H9 (cell line): ENCODE measurements at places on chromosomes 11 and 22.
A peak's percentile ranks its signal among the peaks of the same experiment; 100 is the strongest.

- no peak for DNase-seq
Measured at GRCh38 chr11:65474864-65475263, 24.0 kb upstream of the MALAT1 start.

- DNase-seq = no peak
Measured at GRCh38 chr22:44133901-44134571, 46.7 kb upstream of the PARVG start.

- peak; percentile 88 for DNase-seq
Measured at GRCh38 chr11:75351791-75352587, 528 bp upstream of the ARRB1 start.

DNA sequence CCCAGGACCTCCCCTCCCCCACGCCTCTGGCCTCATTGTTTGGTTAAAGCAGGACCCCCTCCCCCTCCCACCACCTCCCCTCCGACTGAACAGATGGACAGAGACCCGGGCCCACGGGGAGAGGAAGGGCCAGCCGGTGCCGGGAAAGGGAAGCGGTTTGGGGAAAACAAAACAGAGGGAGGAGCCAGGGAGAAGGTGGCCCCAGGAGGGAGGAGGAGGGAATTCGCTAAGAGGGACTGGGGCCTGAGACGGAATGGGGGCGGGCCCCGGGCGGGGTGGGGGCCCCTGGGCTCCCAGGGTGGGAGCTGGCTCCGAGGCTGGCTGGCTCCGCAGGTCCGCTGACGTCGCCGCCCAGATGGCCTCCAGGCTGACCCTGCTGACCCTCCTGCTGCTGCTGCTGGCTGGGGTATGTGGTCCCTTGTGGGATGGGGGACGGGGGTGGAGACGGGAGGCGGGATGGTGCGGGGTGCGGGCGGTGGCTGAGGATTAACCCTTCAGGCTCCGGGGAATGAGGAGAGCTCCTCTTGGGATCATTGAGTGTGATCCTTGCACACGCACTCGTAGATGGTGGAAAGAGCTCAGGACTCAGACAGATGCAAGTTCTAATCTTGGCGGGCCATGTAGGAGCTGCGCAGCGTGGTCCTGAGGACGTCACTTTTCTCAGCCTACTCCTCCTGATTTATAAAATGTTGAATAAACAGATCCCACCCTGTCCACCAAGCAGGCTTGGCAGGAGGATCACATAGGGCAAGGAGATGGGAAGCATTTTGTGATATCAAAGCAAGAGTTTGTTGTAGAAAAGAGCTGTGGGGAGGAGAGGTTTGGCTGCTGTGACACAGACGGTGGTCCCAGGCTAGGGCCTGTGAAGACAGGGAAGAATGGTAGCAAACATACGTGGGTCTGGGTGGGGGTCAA, 688 bp downstream of the SERPING1 start:
- DNase-seq = peak; percentile 94

DNA sequence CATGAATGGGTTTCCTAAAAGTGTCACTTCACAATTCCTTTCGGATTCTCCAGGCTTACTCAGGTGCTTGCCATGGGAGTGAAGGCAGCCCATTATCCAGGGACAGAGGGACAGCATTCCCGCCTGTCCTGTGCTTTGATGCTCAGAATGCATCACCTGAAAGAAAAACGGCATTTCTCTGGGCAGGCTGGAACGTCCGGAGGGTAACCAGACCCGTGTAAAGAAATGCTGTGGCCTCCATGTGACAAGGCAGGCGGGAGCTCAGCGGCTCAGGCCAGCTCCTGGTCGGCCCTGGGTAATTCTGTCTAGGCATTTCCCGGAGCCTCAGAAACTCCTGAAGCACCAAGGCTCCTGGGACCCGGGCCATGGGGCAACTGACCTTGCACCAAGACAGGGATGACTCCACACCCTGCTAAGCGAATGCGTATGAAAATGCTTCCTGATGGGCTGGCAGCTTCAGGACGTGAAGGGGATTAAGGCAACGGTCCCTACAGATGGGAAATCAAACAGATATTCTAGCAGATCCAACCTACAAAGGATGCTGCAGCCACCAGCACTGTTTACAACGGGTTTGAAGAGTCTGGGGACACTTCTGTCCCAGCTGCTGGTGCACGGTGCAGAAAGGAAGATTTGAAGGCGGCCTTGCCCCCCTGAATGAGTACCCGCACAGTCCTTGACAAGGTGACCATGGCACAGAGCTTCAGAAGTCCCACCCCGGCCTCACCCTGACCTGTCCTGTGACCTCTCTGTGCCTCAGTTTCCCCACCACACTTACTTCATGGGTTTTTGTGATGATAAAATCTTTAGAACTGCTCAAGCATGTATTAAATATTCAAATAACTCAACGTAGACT, 13.6 kb upstream of the FGF3 start:
- DNase-seq = peak; percentile 64

DNA sequence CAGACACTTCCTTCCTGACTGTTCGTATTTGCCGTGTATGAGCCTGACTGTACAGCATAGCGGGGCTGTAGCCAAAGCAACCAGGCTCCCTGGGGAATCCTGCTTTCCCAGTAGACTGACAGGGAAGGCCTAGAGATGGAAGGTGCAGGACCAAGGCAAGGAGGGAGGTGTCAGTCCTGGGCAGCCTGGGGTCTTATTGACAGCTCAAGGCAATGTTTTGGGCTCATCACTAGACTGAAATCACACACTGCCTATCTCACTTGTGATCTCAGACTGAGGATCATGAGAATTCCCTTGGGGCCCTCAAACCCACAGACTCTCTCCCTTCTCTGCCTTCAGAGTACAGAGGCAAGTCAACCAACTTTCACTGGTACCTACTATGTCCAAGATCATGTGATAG, 346.8 kb upstream of the NARS2 start:
- no peak for DNase-seq

- no peak for DNase-seq
Measured at GRCh38 chr11:107856981-107857517, 1.5 kb downstream of the SLC35F2 start.

DNA sequence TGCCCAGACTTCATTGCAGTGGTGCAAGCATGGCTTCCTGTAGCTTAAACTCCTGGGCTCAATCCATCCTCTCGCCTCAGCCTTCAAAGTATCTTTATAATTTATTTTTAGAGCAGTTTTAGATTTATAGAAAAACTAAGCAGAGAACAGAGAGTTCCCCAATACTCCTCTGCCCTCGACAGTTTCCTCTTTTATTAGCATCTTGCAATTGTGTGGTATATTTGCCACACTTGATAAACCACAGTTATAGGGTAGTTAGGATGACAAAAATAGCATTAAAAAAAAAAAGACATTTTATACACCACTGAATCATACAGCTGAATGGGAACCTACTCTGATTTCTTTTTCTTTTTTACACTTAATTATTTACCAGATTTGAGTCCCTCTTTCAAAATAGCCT, 31.2 kb downstream of the MS4A2 start:
- no peak for DNase-seq
